ENCODE measurements at places on chromosomes 11 and 22. TPM values are rescaled to one million over a fixed set of nuclear protein-coding genes. Genes with fewer than 3 reads are reported as not detected.

GRCh38 chr11:6995703-6996102, 24.4 kb downstream of the ZNF214 start:
- no peak overlapping the region for H3K27ac ChIP-seq
- H3K4me3 ChIP-seq, result no peak overlapping the region
- H3K36me3 ChIP-seq, result peaks cover 13% of the 10 kb centered on the region
- no peak for DNase-seq

- no peaks in the 10 kb centered on the region for H3K36me3 ChIP-seq
- H3K27ac ChIP-seq, result no peak overlapping the region
- H3K27me3 ChIP-seq, result no peaks in the 10 kb centered on the region
Measured at GRCh38 chr22:32904044-32904443, 102.5 kb downstream of the TIMP3 start.

Gene OR8B8
- 0.14 TPM for total RNA-seq

Gene DEUP1
- 0.40 TPM for total RNA-seq

Measured in type B pancreatic cell (in vitro differentiated cells).